ENCODE measurements at places on chromosomes 3 and 15.
A peak's percentile ranks its signal among the peaks of the same experiment; 100 is the strongest.

DNA sequence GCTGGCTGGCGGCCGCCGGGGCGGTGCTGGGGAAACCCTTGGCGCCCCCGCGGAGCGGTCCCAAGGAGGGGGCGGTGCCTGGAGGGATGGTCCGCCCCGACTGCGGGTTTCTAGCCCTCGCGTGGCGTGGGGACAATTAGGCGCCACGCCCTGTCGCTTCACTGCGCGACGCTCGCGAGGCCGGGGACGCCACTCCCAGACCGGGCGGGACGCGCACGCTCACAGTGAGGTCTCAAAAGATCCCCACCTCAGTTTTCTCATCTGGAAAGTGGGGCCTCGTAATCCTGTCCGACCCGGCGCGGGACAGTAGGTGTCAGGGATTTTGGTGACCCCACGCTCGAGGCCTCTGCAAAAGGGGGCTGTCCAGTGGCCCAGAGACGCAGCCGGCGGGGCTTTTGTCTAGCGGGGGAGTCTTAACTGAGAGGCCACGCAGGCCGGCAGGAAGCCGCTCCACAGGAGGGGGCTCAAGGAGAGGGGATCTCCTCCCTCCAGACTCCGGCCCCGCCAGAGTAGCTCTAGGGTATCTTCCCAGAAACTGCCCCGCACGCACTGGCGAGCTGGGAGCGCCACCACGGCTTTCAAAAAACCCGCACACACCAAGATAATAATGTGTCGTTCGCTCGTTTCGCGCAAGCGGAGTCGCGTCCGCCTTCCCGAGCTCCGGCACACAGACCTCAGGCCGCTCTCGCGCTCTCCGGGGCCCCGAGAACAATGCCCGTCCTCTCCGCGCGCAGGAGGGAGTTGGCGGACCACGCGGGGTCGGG is 710 bp upstream of the CLK3 start:
- DNase-seq: peak; percentile 80

DNA sequence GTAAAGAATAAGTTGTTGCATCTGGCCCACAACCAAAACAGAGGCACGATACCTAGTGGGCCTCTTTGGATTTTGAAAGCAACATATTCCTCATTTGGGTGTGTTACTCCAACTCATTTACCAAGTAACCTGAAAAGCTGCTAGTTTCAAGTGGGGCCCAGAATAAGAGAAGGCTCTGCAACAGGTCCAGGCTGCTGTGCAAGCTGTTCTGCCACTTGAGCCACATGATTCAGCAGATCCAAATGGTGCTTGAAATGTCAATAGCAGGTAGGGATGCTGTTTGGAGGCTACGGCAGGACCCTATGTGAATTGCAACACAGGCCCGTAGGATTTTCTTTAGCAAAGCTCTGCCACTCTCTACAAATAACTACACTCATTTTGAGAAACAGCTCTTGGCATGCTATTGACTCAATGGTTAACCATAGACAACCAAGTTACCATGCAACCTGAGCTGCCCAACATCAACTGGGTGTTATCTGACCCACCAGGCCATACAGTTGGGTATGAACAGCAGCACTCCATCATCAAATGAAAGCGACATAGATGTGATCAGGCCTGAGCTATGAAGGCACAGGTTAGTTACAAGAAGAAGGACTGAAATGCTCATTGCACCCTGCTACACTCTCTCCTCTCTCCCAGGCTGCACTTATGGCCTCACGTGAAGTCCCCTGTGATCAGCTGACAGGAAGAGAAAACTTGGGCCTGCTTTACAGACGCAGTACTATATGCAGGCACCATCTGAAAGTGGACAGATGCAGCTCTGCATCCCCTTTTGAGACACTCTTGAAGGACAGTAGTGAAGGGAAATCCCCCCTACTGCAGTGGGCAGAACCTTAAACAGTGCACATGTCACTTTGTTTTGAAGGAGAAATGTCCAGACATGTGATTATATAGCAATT is 9.5 kb upstream of the MCF2L2 start:
- no peak for DNase-seq

- peak; percentile 72 for DNase-seq
Observed at GRCh38 chr15:38453971-38454695, at the start of gene FAM98B. TSS of gene FAM98B (plus strand) at chr15:38454127. CDS start at chr15:38454162, 35 bp downstream.

DNA sequence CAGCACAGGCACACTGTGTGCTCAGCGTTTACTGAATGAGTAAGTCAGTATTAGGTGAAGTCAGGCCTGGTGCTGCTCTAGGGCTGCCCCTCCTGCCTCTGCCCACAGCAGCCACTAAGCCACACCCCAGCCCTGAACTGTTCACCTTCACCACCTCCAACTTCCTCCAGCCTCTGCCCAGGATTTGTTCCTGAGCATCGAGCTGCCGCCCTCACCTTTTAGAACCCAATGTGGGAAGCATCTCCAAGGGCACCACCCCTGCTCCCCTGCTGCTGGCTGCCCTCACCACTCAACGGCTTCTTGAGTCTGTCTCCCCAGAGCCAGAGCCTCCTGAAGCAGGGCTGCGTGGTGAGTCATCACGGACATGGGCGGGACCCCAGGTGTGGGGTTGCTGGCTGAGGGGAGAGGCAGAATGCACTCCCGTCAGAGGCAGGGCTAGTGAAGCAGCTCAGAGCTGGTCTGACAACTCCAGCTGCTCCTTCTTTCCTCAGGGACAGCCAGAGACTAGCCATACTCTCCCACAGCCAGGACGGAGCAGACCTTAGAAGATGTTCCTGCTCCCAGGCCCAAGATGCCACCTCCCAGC is 5.8 kb downstream of the HYAL2 start:
- peak; percentile 54 for DNase-seq

DNA sequence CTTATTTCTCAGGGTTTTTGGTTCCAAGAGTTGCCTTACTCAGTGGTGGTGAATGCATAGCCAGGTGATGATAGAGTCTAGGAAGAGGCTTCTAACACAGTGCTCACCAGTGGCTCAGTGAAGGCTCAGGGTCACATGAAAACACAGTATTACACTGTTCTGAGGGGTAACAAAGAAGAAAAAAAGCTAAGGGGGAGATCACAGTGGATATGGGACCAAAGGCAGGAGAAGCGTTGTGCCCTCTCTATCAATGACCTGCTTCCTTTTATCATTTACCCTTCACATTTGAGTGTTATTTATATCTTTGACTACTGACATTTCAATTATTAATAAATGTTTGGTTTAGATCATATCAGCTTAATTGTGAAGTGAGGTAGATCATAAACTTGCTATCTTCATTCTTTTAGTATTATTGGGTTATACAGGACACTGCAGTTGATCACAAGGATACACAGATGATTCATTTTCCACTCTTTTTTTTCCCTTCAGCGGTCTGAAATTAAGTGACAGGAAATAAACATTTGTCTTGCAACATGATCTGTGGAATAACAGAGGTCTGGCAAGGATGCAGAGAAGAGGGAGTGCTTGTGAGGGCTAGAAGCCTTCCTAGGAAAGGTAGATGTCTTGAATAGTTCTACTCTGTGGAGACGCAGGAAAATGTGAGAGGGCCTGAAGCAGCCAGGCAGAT is 171.7 kb downstream of the C3orf38 start:
- no peak for DNase-seq

DNA sequence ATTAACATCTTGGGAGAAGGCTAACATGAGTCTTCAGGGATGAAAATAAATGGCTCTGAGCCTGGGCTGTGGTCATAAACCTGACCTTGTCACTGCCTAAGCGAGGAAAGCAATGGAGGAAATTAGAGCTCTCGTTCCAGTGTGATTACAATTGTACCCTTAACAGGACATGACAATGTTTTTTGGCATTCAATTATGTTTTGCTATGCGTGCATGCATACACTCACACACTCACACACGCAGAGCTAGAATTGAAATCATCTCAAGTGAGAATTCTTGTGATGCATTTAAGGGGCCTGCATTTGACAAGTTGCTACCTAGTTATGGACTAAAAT is 24.1 kb downstream of the ZNF80 start:
- no peak for DNase-seq

DNA sequence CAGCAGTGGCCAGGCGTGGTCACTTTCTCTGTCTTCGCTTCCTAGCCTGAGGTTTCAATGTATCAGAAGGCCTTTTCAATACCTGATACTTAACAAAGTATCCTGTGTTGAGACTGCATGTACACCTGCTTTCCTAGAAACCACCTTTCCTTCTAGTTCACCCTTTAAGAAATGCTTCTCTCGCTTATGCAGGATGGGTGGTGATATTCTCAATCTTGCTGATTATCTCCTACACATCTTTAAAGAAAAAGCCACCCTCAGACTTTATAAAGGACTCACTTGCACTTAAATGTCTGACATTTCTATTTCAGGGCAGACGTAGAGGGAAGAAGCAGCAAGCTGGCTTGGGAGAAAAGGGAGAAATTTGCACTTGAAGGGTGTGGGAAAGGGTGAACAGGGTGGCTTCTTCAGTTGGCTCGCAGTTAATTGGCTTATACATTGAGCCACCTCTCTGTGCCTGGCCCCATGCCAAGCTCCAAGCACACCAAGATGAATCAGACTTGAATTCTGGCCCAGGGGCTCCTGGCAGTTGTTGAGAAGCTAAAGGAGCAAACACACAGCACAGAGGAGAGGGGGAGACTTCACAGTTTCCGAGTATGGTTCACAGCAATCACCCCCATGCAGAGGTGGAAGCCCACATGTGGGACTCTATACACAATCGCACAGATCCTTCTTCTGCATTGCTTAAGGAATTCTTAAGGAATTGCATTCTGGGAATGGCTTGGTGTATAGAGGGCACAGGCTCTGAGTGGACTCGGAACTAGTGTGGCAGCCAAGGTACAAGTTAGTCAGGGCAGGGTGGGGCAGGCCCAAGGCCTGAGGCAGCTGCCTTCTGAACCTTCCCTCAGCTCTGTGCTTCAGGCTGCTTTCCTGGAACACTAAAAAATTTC is 1.3 kb downstream of the ARL6IP5 start:
- DNase-seq: peak; percentile 54

- DNase-seq: no peak
Observed at GRCh38 chr3:178439504-178439903, 96.7 kb upstream of the KCNMB2 start.

- no peak for DNase-seq
Observed at GRCh38 chr3:37511463-37511920, 337.1 kb upstream of the LRRFIP2 start.

GRCh38 chr3:137988152-137988551 is 21.8 kb upstream of the CLDN18 start:
- DNase-seq: no peak

DNA sequence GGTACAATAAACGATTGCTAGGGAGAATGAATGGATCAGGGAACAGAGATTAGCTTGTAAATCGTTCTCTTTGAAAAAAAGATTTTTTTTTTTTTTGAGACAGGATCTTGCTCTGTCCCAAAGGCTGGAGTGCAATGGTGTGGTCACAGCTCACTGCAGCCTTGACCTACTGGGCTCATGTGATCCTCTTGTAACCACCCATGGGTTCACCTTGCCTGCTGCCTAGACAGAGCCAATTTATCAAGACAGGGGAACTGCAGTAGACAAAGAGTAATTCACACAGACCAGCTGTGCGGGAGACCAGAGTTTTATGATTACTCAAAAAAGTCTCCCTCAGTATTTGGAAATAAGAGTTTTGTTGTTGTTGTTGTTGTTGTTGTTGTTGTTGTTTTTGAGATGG is 39.6 kb downstream of the METTL6 start:
- no peak for DNase-seq
